Hematopoietic multipotent progenitor cell treated with erythropoietin and hydrocortisone succinate and interleukin-3 and kit ligand, for 6 days (in vitro differentiated cells): ENCODE measurements at places on chromosomes 12 and 14.

- DNase-seq, result no peak
Measured at GRCh38 chr14:20412411-20412810, 890 bp downstream of the TEP1 start.

GRCh38 chr12:31035226-31035625, 38.4 kb upstream of the DDX11 start:
- DNase-seq, result no peak

DNA sequence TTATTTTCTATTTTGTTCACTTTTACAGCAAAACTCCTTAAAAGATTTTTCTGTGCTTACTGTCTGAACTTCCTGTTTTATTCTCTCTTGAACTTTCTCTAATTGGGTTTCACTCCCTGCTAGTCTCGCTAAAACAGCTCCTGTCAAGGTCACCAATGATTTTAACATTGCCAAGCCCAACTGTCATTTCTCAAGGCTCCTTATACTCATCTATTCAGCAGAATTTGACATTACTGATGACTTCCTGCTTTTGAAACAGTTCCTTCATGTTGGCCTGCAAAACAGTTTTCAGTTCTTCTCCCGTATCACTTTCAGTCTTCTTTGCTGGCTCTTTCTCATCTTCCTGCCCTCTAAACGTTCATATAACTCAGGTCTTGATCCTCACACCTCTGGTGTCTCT, 268.5 kb upstream of the USP15 start:
- DNase-seq, result peak; percentile 30

- DNase-seq, result no peak
Measured at GRCh38 chr12:17335487-17335886, 729.5 kb upstream of the LMO3 start.

- no peak for DNase-seq
Measured at GRCh38 chr12:117031843-117032592, 67.2 kb downstream of the TESC start.

DNA sequence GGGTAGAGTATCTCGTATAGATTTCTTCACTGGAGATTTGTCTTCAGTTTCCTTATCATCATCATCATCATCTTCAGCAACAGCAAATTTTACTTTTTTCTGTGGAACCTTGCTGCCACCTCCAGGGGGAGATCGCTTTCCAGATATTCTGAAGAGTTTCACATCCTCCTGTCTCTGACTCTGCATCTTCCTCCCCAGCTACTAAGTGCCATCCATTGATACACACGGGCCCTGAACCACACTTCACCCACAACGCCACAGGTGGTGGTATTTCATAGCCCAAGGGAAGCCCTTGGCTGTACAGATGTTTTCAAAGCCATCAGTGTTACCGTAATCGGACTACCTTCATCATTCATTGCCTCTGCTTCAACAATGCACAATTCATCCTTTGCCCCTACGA, 82.2 kb downstream of the PPP2R5C start:
- DNase-seq, result peak; percentile 62

- DNase-seq, result peak; percentile 8
Measured at GRCh38 chr12:10027311-10027710, 3.2 kb upstream of the CLEC9A start.

GRCh38 chr14:73792481-73792880, 59.1 kb upstream of the PTGR2 start:
- no peak for DNase-seq

GRCh38 chr12:16285586-16285985, 8.1 kb upstream of the SLC15A5 start:
- no peak for DNase-seq

- DNase-seq, result peak; percentile 29
Measured at GRCh38 chr14:68408680-68409079, 384.2 kb downstream of the ZFP36L1 start.

DNA sequence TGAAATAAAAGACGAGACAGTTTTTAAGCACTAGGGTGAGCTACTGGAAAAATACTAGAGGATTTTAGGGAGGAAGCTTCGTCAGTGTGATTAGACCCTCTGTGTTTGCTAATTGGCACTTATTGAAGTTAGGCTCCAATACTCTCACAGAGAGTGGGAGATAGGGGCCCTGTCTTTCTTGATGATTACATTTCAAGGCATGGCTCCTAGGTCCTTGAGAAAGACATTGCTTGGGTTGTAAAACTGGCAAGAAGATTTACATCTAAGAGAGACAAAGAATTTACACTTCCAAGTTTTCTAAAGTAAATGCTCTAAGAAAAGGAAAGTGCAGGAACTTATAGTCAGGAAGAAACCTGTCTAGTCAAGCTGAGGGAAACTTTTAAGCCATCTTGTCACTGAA, 183.2 kb downstream of the C12orf50 start:
- DNase-seq, result no peak

- peak; percentile 99 for DNase-seq
Measured at GRCh38 chr14:73753124-73753886, 39.1 kb upstream of the PNMA1 start.

GRCh38 chr12:100473716-100474150, at the start of gene NR1H4:
Gene NR1H4, plus strand, starts transcription at chr12:100473866. Its CDS starts 19,458 bp downstream, at chr12:100493324.
- no peak for DNase-seq

DNA sequence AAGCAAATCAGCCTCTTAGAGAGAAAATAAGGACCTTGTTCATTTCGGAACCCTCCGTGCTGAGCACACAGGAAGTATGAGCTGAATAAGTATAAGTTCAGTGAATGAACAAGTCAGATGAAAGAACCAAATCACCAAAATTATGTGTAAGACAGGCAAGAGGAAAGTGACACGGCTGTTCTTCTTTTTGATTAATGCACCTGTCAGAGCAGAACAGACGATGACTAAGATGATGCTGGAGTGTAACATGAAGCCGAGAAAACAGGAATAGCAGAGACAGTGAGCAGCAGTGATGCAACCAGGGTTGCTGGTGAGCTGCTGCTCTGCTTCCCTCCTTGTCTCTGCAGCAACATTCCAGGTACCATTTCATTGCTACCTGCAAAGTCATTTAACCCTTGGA, 861.1 kb downstream of the GALC start:
- DNase-seq, result no peak

GRCh38 chr12:50528800-50529199, 24.0 kb downstream of the DIP2B start:
- no peak for DNase-seq

- DNase-seq, result no peak
Measured at GRCh38 chr14:99880651-99881420, 87.6 kb downstream of the EML1 start.

DNA sequence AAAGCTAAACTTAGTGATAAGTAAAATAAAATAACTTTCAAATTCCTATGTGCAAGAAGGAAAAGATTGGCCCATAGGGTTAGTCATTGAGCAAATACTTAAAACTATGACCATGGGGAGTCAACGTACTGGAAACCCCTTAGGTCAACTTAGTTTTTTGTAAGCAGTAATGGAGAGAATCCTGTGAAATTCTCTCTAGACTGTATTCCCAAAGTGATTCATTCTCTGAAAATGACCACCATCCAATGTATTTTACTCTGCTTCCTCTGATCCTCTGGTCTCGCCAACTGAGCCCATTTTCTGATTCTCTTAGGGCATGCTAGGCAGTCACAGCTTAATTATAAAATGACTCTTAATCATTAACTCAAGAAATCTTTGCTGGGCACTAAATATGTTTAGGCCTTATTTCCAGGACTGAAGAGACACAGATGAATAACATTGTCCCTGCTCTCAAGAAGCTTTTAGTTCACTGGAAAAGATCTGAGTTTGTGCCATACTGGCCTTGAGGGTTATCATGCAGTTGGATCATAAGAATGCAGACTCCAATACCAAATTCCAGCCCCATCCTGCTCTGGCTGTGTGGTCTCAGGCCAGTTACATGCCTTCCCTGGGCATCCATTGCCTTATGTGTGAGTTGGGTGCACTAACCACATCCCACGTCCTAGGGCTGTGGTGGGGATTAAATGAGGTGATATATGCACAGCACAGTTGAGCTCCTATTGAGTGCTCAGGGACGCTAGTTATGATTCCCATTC, 732.4 kb downstream of the AACS start:
- no peak for DNase-seq

GRCh38 chr14:98704441-98704840, 567.6 kb downstream of the BCL11B start:
- DNase-seq, result no peak

DNA sequence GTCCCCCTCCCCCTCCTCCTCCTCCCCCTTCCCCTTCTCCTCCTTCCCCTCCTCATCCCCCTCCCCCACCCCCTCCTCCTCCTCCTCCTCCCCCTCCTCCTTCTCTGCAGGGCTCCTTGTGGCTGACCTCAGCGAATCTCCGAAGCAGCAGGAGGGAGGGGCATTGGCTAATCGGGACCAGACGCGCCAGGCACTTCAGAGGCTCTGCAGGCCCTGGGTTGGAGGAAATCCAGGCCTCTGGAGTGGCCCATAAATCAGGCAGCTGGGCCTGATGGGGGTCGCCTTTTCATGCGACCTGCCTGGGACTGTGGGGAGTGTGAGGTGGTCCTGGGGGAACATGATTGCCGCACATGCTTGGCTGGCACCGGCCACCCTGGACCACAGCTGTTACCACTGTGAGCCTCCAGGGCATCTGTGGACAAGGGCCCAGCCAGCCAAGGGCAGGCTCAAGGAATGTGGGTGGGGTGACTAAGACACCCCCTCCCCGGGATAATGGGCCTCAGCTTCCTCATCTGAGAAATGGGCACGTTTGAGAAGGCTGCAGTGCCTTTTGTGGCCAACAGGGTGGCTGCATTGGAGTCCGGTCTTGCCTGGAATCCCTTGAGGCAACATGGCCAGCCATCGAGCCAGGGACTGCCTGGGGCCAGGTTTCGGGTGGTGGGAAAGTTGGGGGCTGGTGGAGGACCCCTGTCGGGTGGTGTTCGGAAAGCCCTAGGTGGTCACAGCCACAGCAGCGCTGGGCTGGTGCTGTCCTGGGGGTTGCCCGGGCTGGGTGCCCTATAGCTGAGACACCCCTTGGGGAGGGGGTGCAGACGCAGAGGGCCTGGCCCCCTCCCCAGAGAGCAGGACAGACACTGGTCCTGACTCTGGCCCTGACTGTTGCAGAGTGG, 12.0 kb downstream of the KIF26A start:
- DNase-seq, result peak; percentile 90

- DNase-seq, result no peak
Measured at GRCh38 chr12:117450209-117450608, 88.8 kb upstream of the NOS1 start.

GRCh38 chr14:68508581-68508980, 284.3 kb downstream of the ZFP36L1 start:
- no peak for DNase-seq

DNA sequence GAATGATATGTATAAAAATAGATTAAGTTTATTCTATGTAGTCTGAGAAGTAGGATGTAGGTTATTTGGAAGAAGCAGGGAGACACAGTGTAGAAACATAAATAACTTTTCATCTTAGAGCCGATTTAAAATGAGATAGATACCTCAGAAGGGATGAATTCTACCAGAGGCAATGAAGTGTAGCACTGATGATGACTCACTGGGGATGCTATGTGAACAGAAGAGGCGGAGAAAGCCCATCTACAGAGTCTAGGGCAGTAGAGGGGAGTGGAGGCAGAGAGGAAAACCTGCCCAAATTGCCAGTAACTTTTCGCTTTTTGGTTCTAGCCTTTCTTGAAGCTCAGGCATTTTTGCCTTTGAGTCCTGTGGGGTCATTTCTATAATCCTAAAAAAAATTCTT, 451.8 kb downstream of the ATP23 start:
- DNase-seq, result no peak

DNA sequence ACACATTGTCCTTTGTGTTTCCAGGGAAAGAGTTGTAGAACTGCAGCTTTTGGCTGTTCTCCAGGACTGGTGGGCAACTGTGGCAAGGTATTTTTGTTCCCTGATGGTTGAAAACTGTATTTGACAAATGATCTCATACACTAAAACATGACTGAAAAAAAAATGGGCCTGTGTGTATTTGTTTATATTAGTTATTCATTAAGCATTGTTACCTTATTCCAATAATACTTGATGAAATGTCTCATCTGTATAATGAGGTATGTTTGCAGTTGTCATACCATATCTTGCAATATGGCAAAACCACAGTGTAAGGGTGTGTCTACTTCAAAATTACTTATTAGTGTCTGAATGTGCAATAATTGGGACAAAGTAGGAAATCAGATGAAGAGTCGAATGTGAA, 479.4 kb upstream of the NOVA1 start:
- DNase-seq, result no peak

DNA sequence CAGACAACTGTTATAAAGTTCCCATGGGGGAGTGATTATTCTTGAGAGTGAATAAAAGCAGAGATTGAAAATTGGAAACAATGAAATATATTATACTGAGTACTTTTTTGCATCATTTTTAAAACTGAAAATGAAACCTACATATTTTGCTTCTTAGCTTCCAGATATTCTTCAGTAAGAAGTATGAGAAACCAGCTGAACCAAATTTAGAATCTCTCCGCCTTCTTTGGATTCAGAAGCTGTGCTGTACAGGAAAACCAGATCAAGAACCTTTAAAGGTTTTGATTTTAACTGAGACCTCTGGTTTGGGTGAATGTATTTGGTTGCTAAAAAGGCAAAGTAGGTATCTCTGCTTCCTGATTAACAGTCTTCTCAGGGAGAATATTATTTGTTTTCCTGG, 109.4 kb downstream of the AKAP6 start:
- no peak for DNase-seq

DNA sequence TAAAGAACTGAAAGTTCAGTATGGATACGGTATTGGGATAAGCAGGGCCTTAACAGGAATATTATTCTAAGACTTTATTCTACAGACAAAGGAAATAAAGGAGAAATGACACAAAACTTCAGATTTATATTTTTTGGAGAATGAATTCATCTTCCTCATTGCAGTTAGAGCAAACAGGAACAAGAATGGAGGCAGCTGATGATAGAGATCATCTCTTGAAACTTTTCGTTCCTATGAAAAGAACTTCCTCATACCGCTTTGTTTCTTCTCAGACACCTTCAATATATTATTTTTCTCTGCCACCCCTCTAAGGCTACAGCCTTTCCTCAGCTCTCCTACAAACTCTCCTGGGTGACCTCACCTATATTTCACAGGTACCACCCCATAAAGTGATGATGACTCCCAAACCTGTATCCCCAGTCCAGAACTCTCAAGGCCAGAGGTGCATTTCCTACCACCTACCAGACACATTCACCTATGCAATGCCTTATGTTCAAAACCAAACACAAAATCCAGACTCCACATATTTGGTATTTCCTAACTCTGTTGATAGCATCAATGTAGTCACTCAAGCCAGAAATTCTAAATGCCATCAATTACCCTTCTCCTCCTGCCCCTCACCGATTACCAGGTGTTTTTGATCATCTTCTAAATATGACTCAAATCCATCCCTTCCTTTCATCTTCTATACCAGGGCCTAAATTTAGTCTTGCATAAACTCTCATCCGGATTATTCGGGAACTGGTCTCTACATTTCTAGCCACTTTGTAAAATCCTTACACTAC, 7.4 kb downstream of the MAP4K5 start:
- DNase-seq, result peak; percentile 51

DNA sequence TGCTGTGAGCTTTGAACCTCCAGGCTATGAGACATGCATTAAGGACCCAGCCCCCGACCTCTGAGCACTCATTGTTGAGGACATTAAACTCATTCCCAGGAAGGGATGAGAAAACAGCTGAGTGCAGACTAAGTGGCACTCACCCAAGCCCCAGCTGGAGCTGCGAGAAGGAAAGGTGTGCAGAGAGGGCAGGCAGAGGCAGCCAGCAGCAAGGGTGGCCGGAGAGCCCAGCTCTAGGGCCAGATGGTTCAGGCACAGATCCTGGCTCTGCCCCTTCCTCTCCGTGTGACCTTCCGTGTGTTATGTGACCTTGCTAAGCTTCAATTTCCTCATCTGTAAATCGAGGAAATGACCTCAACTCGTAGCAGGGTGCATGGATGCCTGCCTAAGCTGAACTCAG, 3.7 kb downstream of the TSPAN11 start:
- no peak for DNase-seq

GRCh38 chr12:12518919-12519318, 43.7 kb downstream of the DUSP16 start:
- no peak for DNase-seq

- DNase-seq, result no peak
Measured at GRCh38 chr12:67968321-67968720, 20.9 kb upstream of the IFNG-AS1 start.
